Right cardiac atrium (tissue), 5 donors: ENCODE measurements at places on chromosomes 4 and X. TPM values are rescaled to one million over a fixed set of nuclear protein-coding genes. Genes with fewer than 3 reads are reported as not detected.

DNA sequence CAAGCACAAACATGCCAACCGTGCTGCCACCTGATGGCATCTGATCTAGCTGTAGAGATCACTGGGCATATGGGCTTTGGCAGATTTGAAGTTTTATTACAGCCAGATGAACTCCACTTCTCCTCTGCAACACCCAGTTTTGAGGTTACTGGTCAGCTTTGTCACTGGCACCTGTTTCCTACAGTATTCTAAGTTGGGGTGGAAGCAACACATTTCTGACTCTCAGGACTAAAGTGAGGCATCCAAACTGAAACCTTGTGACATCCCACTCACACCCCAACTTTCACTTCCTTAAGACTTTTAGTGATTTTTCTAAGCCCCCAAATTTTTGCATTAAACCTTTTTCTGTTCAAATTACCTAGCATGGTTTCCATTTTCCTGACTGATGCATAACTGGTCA, 115.1 kb upstream of the PCDH18 start:
- DNase-seq = no peak

DNA sequence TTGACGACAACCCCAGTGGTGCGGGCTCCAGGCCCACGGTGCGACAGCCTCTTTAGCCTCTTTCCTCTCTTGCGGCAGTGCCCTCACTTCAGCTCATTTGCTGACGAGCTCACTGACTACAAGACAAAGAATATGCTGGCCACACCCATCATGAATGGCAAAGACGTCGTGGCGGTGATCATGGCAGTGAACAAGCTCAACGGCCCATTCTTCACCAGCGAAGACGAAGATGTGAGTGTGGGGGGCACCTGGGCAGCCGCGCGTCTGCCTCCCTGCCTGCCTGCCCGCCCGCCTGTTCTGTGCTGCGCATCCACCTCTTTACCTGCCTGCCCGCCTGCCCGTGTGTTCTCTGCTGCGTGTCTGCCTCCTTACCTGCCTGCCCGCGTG, 9.2 kb downstream of the PDE6B start:
- DNase-seq = peak; percentile 41

- no peak for DNase-seq
Measured at GRCh38 chr4:172826346-172826745, 342.3 kb upstream of the GALNT7 start.

GRCh38 chr4:78446619-78447018, 105.0 kb upstream of the ANXA3 start:
- no peak for DNase-seq

DNA sequence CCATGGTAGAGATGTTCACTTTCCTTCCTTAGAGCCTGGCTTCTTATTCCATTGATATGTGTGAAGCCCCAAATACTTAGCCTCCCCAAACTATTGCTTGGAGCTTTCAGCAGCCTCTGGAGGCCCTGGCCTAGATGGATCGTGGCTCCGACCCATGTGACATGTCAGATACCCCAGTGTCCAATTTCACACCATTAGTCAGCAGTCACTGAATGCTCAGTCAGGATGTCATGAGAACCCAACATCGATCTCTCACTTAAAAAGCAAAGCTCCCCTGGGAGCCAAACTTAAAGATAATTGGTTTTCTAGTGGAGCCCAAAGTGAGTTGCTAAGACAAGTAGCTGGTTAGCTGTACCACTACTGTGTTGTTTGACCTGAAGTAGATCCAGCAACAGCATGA, 41.6 kb upstream of the IGSF1 start:
- no peak for DNase-seq

- no peak for DNase-seq
Measured at GRCh38 chr4:41236032-41236431, 20.7 kb upstream of the UCHL1 start.

GRCh38 chrX:124033821-124034220, 72.3 kb downstream of the STAG2 start:
- DNase-seq = no peak

GRCh38 chrX:136659174-136659573, 11.2 kb downstream of the CD40LG start:
- no peak for DNase-seq

GRCh38 chr4:7893539-7893938, 46.1 kb downstream of the AFAP1 start:
- DNase-seq = no peak

- no peak for DNase-seq
Measured at GRCh38 chrX:18174971-18175370, 45.7 kb downstream of the BEND2 start.

- DNase-seq = no peak
Measured at GRCh38 chrX:31705816-31706215, 634.0 kb upstream of the FTHL17 start.

- DNase-seq = no peak
Measured at GRCh38 chr4:5712517-5712916, 1.5 kb downstream of the EVC start.

- DNase-seq = no peak
Measured at GRCh38 chr4:132218406-132218805, 930.7 kb upstream of the PCDH10 start.

- DNase-seq = no peak
Measured at GRCh38 chr4:142474398-142475087, 371.6 kb downstream of the INPP4B start.

- no peak for DNase-seq
Measured at GRCh38 chr4:106615410-106615945, 246.9 kb upstream of the GIMD1 start.

DNA sequence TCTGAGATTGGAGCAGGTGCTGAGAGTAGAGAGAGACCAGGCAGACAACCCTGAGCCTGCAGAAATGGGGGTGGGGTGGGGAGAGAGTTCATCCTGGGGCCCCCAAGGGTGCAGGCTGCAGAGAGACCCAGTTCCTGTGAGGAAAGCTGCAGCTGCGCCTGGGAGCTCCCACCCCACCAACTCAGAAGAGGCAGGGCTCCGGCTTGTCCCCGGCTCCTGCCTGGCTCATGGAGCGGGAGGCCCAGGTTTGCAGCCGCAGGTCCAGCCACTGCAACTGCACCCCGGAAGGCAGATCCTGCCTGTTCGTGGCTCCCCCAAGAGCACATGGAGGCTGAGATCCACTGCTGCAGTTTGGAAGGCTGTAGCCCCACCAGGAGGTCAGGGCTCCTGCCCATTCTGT, 44.2 kb upstream of the DGKK start:
- no peak for DNase-seq

Gene TRIM60
- total RNA-seq = not detected

Gene PRPS2
- total RNA-seq = 5.5 TPM

Gene PABPC1L2B
- total RNA-seq = not detected

Gene MAML3
- 4.2 TPM for total RNA-seq

Gene P2RY8
- 1.9 TPM for total RNA-seq

Gene MAPK10
- total RNA-seq = 8.4 TPM

Gene XPNPEP2
- 3.9 TPM for total RNA-seq

Gene HSFX2
- not detected for total RNA-seq

Gene RAB33A
- 9.8 TPM for total RNA-seq

Gene GRK4
- 11.6 TPM for total RNA-seq

Gene HTN3
- not detected for total RNA-seq

Gene TBX22
- total RNA-seq = 0.37 TPM

Gene DUSP21
- total RNA-seq = not detected

Gene TMEM47
- total RNA-seq = 40.8 TPM
